Stimulated activated CD8-positive, alpha-beta memory T cell treated with anti-CD3 and anti-CD28 coated beads, Interleukin-12 subunit alpha, Interleukin-12 subunit beta, amount 100 ng/mL, for 4 hours (primary cell): ENCODE measurements at places on chromosomes 3 and 15.

GRCh38 chr15:41104234-41104633 lies 11.8 kb downstream of the INO80 start:
- no peak for DNase-seq

- no peak for DNase-seq
Observed at GRCh38 chr3:38143511-38143910, 5.0 kb downstream of the MYD88 start.

GRCh38 chr3:161274691-161275298 lies 53.7 kb downstream of the NMD3 start:
- DNase-seq: no peak

DNA sequence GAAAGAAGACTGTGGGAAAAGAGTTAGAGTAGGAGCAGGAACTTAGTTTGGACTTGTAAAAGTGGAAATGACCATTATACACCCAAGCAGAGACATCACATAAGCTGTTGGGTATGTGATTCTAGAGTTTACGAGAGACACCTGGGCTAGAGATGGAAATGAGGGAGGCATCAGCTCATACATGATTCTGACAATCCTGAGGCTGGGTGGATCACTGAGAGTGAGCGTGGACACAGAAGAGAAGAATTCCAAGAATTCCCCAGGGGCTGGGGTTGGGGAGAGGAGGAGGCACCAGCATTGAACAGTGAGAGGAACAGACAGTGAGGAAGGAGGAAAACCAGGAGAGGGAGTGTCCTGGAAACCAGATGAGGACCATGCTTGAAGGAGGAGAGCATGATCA lies 113.5 kb downstream of the KCNAB1 start:
- DNase-seq: no peak

DNA sequence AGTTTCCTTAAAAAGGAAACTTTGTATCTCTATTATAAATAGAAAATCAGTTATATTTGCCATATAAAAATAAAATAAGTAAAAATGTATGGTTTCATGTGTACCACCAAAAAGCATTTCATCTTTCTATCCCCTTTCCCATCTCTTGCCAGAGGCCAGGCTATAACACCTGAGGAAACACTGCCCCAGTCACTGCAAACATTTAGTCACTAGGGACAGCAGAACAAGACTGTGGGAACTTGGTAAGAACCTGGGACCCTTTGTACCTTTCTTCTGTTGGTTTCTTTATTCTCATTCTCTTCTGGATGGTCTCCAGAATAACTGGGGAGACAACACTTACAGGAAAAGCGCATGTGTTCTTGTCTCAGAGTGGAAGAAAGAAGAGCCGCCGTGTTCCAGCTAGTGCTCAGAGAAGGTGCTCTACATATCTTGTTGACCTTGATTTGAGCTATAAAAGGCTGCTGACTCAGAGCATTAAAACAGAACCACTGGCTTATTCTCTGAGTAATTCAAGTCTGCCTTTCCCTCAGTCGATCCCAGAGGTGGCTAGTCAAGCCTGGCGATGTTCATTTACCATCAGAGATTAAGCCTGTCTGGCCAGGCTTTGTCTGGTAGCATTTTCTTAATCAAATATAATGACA lies 361.6 kb downstream of the RBMS3 start:
- DNase-seq: no peak

GRCh38 chr3:58234516-58234931 lies 3.1 kb upstream of the ABHD6 start:
- no peak for DNase-seq

- no peak for DNase-seq
Observed at GRCh38 chr3:57709031-57709430, 16.2 kb upstream of the DENND6A start.

DNA sequence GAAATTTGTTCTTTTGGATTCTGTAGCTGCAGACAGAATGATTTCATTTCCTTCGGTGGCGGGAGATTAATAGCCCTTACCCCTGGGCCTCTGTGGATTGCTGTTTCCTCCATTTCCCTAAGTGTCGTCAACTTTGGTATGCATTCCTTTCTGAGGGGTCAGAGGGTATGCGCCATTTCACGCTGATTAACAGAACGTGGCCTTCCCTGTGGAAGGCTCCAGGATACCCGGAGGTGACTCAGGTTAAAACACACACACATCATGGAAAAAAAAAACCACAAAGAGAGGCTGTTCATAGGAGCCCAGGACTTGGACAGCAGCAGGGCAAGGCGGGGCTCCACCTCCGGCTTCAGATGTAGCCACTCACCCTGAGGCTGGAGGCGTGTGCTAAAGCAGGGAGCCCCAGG lies 51.9 kb downstream of the EPHB1 start:
- DNase-seq: no peak

DNA sequence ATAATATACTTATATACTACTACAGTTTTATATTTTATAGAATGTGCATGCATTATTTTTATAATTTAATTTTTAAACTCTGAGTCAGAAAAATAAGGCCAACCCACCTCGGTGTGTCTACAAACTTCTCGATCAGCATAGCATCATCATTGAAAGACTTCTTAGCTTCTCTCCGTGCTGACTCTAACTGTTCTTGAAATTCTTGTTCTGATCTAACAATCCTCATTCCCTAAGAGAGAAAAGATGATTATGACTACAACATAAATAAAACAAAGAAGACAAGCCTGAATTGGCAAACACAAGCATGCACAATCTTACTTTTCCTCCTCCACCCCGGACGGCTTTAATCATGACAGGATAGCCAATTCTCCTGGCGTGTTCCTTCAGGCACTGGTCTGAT lies 28.4 kb downstream of the MCCC1 start:
- no peak for DNase-seq
